ENCODE measurements at places on chromosomes 7 and 10.

GRCh38 chr10:99937630-99938029 is 72.1 kb downstream of the DNMBP start:
- no peak for DNase-seq

DNA sequence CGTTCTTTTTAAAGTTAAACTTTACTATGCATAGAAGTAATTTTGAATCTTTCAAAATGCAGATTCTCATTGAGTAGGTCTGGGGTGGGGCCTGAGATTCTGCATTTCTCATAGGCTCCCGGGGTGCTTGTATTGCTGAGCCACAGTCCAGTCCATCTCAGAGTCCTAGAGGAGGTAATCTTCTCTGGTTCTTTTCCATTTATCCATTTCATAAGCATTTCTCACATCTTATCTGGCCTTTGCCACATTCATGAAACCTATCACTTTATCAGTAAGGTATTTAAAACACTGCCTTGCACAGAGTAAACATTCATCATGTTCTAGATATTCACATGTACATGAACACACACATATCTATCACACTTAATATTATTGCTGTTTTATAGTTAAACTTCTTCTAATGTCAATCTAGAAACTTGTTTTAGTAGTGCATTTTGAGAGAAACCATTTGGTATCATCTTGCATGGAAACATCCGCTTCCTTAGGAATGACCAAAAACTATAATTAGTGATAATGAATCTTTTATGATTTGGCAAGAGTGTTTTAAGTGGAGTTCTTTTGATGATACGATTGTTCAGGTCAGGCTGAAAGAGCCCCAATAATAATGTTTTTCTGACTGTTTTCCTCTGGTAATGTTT is 12.0 kb downstream of the GNAI1 start:
- DNase-seq, result no peak

GRCh38 chr10:14781763-14782162 is 7.1 kb upstream of the FAM107B start:
- DNase-seq, result no peak

DNA sequence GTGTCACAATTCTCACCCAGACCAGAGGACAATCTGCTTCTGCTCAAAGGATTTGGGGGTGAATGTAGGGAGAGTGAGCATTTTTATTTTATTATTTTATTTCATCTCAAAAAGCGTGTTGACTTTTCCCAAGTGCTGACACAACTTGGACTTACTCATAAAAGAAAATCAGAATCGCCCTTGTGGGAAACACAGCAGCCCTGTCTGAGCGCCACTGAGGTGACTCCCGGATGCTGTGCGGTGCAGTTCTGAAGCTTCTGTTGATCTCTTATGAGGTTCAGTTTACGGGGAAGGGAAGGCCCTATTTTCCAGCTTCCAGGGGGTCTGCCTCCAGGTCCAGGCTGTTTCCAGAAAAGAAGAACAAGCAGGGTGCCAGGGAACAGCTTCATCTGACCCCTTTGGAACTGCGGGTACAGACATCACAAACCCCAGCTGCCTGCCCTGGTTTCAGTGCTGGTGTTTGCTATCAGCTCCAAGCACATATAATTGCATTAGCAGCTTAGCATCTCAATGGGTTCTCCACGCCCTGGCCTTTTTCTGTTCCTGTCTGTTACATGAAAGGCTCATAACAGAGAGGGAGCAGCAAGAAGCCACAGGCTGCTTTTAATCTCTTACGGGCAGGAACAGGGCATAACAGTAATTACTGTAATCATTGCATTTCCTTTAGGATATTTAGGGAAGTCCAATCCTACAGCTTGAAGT is 52.4 kb downstream of the PARP12 start:
- no peak for DNase-seq

DNA sequence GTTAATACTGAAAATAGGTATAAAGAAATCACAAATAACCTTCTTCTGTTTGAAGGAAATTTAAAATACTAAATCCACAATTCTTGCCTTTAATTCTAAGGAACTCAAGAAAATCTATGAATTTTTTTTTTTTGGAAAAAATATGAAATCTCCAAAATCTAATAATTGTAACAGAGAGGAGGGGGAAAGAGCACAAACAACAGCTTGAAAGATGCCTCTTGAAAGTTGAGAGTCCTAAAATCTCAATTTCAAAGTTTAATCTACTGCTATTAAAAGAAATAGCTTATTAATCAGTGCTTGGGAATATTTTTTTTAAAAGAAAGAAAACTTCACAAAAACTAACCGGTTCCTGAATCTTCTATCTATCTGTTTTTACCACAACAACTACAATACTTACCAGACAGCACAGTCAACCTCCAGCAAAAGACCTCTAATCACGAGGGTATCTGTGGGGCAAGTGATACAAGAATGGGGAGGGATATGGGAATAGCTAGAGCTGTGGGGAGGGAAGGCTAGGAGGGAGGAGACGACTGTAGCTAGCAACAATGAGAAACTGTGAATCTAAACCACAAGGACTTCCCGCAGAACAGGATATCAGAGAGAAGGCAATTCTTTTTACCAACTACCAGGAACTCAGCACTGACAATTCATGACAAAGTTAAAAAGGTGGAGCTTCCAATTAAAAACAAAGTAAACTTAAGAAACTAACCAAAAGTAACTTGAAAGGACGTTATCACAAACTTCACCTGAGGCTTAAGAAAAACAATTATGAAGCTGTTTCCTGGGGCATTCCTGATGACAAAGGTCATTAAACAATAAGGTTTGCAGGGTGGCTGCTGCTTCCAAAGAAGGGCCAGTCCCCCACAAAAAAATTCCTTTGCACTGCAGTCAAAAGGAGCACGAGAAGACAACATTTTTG is at the start of gene USP54:
Gene USP54 (minus strand): TSS at position 462 of the 919 bp plus-strand sequence. CDS start 15,684 bp downstream, outside the sequence.
- peak; percentile 59 for DNase-seq

- peak; percentile 6 for DNase-seq
Observed at GRCh38 chr10:48291190-48291589, 15.3 kb upstream of the MAPK8 start.

GRCh38 chr7:72415586-72415985 is 3.4 kb upstream of the CALN1 start:
- DNase-seq, result no peak

All from HepG2 (cell line).